ENCODE measurements at places on chromosomes 4 and X.
A peak's percentile ranks its signal among the peaks of the same experiment; 100 is the strongest.

- H3K27ac ChIP-seq, result no peak overlapping the region
- peaks cover 9% of the 10 kb centered on the region for H3K27me3 ChIP-seq
- no peaks in the 10 kb centered on the region for H3K4me1 ChIP-seq
- no peaks in the 10 kb centered on the region for H3K36me3 ChIP-seq
- no peak for DNase-seq
Observed at GRCh38 chr4:18630218-18631110, 608.9 kb upstream of the LCORL start.

- H3K27me3 ChIP-seq, result no peaks in the 10 kb centered on the region
- H3K4me1 ChIP-seq, result peaks cover 16% of the 10 kb centered on the region
- no peak overlapping the region for H3K27ac ChIP-seq
- no peak overlapping the region for H3K4me3 ChIP-seq
Observed at GRCh38 chr4:118762155-118762554, 73.8 kb downstream of the SEC24D start.

- no peaks in the 10 kb centered on the region for H3K36me3 ChIP-seq
- no peak overlapping the region for H3K4me3 ChIP-seq
- H3K27me3 ChIP-seq, result no peaks in the 10 kb centered on the region
- no peak for DNase-seq
Observed at GRCh38 chrX:15953801-15954200, 99.2 kb upstream of the AP1S2 start.

DNA sequence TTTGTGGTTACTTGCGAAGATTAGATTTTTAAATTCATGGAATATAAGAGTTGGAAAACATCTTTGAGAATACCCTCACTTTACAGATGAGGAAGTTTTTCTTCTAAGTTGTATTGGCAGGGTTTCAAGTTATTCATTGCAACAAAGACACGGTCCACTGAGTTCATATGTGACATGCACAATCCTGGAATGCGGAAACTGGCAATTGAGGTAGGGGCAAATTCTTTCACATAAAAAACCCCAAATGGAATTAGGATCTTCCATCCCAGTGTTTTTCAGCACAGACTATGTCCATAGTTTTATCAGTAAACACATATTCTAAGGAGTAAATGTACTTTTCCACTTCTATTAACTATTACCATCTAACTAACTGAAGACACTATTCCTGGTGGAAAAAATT, 81.8 kb upstream of the NAP1L5 start:
- DNase-seq, result peak; percentile 90
- H3K27me3 ChIP-seq, result no peaks in the 10 kb centered on the region
- peaks cover 28% of the 10 kb centered on the region for H3K4me1 ChIP-seq
- H3K36me3 ChIP-seq, result no peaks in the 10 kb centered on the region

- H3K4me3 ChIP-seq, result no peak overlapping the region
- no peak overlapping the region for H3K27ac ChIP-seq
- peaks cover 7% of the 10 kb centered on the region for H3K4me1 ChIP-seq
- H3K36me3 ChIP-seq, result no peaks in the 10 kb centered on the region
Observed at GRCh38 chr4:140856621-140857062, 100.5 kb upstream of the TBC1D9 start.

DNA sequence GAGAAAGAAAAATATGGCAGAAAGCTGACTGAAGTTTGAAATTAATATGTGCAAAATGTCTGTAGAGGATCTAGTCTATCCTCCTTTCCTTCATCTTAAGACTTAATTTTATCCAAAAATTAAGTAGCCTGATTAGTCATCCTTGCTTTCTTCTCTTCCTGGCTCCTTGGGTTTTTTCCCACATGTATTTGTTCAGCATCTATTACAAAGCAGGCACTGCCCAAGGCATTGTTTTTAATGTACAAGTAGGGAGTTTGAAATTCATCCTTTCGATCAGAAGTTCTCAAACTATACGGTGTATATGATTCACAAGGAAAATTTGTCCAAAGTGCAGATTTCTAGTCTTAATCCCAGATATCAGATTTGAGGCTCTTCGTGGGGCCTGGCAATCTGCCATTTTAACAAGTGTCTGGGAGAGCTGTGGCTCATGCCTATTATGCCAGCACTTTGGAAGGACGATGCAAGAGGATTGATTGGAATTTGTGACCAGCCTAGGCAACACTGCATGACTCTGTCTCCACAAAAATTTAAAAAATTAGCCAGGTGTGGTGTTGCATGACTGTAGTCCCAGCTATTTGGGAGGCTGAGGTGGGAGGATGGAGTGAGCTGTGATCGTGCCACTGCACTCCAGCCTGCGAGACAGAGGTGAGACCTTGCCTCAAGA, 19.4 kb upstream of the YTHDC1 start:
- H3K4me1 ChIP-seq, result peaks cover 41% of the 10 kb centered on the region
- H3K27ac ChIP-seq, result peak overlapping the region; percentile 74
- peak overlapping the region; percentile 49 for H3K4me3 ChIP-seq
- peak; percentile 96 for DNase-seq

DNA sequence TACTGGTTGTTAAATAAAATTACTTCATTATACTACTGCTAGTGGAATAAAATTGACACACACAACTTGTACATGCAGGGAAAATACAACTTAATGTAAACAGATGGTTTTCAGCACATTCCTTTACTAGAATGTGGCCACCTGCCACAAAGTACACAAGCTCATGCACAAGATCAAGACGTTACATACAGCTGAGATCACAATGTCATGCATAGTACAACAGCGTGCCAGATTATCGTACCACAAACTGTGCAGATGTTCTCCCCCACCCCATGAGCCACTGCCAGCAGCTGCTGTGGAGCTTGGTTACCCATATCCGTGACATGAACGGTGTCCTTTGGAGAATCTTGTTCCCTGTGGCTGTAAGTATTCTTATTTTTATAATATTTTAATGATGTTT, 27.7 kb downstream of the FBXO8 start:
- H3K4me3 ChIP-seq, result no peak overlapping the region
- no peaks in the 10 kb centered on the region for H3K36me3 ChIP-seq
- peak; percentile 7 for DNase-seq

DNA sequence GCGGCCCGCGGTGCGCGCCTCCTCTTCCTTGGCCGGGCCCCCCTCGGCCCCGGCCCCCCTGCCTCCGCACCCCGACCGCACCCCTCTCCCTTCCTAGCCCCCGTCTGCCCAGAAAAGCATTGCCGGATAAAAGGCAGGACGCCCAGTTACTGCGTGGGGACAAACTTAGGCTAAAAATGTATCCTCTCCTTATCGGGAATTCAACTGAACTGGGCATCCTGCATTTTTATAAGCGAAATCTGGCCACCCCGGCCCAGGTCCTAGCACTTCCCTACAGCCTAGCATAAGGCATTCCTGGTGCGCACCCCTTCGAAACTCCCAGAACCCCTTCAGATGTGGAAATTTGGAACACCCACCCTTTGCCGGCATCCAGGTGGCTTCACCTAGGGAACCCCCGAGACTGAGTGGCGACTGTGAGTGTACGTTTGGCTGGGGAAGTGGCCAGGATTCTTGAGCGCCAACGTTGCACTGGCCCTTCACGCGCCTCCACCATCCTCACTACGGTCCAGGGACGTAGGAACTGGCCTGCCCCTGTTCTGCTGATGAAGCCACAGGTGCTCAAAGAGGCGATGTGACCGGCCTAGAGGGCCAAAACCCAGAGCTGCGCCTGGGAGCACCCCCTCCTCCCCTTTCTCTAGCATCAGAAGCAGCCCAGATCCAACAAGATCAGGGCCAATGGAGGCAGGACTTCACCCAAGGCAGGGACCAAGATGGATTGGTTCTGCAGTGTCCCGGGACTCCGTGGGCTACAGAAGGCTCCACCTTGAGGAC, 5.7 kb upstream of the RNF4 start:
- H3K36me3 ChIP-seq, result no peaks in the 10 kb centered on the region
- no peaks in the 10 kb centered on the region for H3K27me3 ChIP-seq
- H3K27ac ChIP-seq, result no peak overlapping the region
- no peak for DNase-seq
- peaks cover 5% of the 10 kb centered on the region for H3K4me1 ChIP-seq

- no peak overlapping the region for H3K27ac ChIP-seq
- no peak overlapping the region for H3K4me3 ChIP-seq
Observed at GRCh38 chrX:138492371-138492770, 219.1 kb downstream of the FGF13 start.
